HFFc6 (cell line): ENCODE measurements at places on chromosomes 2 and 18. TPM values are rescaled to one million over a fixed set of nuclear protein-coding genes. Genes with fewer than 3 reads are reported as not detected.
A peak's percentile ranks its signal among the peaks of the same experiment; 100 is the strongest.

GRCh38 chr2:68646303-68646702 is 2.9 kb downstream of the PROKR1 start:
- no peaks in the 10 kb centered on the region for H3K36me3 ChIP-seq
- no peaks in the 10 kb centered on the region for H3K4me1 ChIP-seq
- DNase-seq = no peak
- H3K4me3 ChIP-seq = no peak overlapping the region
- no peak overlapping the region for H3K27ac ChIP-seq

DNA sequence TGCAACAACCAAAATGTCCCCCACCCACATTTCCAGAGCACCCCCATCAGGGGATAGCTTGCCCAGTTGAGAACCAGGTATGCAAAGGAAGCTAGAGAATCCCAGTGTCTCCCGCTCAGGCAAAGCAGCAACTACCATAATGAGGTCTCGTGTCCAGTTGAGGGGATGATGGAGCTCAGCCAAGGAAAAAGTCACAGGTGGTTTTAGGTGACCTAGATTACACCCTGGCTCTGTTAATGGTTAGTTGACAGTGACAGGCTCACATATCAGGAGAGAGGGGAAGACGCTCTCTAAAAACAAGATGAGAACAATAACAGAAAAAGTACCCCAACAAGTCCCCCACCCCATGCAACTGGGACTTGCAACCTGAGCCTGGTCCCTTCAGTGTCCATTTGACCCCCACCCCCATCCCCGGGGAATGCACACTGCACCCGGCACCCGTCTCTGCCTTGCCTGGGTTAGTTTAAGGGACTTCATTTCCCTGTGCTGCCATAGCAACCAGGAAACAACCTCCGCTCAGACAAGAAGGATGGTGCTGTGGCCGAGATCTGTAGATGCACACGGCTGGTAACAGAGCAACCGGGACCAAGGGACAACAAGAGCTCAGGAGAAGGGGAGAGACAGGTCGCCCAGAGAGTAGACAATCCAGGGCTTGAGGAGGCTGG is at the start of gene KIAA2012:
KIAA2012 (plus strand) TSS at position 519 of the 665 bp plus-strand sequence. CDS start 373 bp downstream, outside the sequence.
- H3K4me1 ChIP-seq = 0 out of 2 replicates have a peak, but pooled peaks cover 4% of the 10 kb centered on the region
- H3K27me3 ChIP-seq = peaks cover 4% of the 10 kb centered on the region; the same call in 1 of the 2 replicates
- H3K36me3 ChIP-seq = no peaks in the 10 kb centered on the region
- DNase-seq = no peak

DNA sequence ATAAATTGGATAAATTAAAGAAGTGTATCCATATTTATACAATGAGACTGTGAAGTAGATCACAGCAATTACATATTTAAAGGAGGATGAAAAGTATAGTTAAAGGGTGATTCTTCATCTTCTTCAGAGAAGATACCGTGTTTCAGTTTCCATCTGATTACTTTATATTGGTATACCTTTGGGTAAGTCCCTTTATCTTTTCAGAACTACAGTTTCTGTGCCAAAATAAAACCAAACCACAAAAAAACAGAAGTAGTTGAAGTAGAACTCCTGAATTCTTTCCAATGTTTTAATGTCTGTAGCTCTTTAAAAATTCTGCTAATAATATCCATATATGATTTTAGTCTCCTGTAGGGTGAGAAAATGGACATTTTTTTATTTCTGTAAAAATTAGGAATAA is 231.2 kb upstream of the LINC00305 start:
- H3K27ac ChIP-seq = no peak overlapping the region
- no peaks in the 10 kb centered on the region for H3K4me1 ChIP-seq
- no peaks in the 10 kb centered on the region for H3K27me3 ChIP-seq
- no peak overlapping the region for H3K4me3 ChIP-seq

DNA sequence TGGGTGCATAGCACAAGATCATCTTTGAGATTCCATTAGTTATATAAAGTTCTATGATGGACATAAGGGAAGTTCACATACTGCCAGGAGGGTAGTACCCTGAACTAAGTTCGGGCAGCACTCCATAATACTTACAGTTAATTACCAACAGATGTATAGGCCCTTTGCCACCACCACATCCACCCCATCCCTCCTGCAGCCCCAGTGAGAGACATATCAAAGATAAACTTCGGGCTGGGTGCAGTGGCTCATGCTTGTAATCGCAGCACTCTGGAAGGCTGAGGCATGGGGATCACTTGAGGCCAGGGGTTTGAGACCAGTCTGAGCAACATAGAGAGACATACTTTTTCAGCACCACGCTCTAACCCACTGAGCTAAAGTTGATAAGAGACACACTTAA is 46.4 kb upstream of the NPAS2 start:
- H3K4me3 ChIP-seq = no peak overlapping the region
- H3K27ac ChIP-seq = no peak overlapping the region
- no peaks in the 10 kb centered on the region for H3K36me3 ChIP-seq
- peaks cover 5% of the 10 kb centered on the region for H3K27me3 ChIP-seq

GRCh38 chr18:3794537-3795348 is 344.8 kb downstream of the TGIF1 start:
- peaks cover 2% of the 10 kb centered on the region for H3K27me3 ChIP-seq
- H3K27ac ChIP-seq = peak overlapping the region; percentile 94
- peaks cover 4% of the 10 kb centered on the region; the same call in 1 of the 2 replicates for H3K36me3 ChIP-seq

DNA sequence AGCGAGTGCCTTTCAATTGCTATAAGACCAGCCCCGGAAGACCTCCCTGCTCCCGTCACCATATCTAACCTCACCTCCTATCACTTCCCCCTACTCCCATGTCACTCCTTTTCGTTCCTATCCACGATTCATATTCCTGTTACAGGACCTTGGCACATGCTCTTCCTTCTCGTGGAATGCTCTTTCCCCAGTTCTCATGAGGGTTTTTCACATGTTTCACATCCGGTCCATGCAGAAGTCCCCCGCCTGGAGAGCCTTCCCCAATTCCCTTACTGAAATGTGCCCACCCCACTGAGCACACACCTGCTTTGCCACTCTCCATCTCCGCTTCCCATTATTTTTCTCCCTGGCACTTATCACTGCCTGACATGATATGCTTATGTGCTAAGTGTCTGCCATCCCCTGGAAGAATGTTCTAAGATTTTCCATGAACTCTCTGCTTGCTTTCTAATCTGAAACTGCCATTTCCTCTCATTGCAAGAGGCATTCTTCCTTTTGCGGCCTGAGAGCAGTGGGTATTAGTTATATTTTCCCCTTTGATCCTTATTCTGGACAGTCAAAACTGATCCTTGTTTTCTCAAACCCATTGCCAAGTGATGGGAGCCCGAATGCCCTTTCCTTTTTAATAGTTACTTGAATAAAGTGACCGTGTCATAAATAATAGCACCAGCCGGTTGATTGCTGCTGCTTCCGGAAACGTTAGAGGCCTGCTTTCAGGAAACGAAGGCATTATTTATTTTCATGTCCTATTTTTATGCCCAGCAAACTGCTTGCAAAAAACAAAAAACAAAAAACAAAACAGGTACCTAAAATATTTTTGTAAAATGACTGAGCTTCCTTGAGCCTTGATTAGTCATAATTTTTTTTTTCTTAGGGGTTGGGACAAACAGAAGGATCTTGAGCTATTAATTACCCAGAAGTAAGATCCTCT is 127.9 kb downstream of the ZNF532 start:
- peak overlapping the region; percentile 21 for H3K4me3 ChIP-seq
- H3K27me3 ChIP-seq = no peaks in the 10 kb centered on the region
- H3K36me3 ChIP-seq = peaks cover 12% of the 10 kb centered on the region

DNA sequence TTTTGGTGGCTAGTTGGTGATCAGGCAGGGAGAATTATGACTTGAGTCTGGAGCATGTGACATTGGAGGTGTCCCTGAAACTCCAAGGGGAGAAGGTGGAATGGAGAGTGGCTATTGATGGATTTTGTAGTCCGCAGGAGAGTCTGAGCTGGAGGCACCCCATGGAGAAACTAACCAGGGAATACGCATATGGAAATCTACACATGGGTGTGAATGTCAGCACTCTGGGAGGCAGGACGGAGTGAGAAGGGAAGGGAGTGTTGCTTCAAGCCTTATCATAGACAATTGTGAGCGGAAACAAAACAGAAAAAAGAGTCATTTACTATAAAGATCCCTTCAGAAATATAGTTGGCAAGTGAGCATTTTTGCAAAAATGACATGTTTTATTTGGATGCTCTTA is 667 bp upstream of the SCYGR4 start:
- no peak overlapping the region for H3K27ac ChIP-seq
- peaks cover 7% of the 10 kb centered on the region; the same call in 1 of the 2 replicates for H3K4me1 ChIP-seq
- no peak overlapping the region for H3K4me3 ChIP-seq
- peaks cover 4% of the 10 kb centered on the region for H3K27me3 ChIP-seq

ATRAID gene
- 100 to 129 TPM (median 118 TPM) in 3 replicates for total RNA-seq

ARHGEF33 gene
- 0.08 to 0.66 TPM (median 0.61 TPM) in 3 replicates for total RNA-seq
